Activated naive CD8-positive, alpha-beta T cell treated with anti-CD3 and anti-CD28 coated beads, Interleukin-2, amount 10 ng/mL, durations not matched to agents 7 days and 5 days (primary cell): ENCODE measurements at places on chromosomes 4 and X. TPM values are rescaled to one million over a fixed set of nuclear protein-coding genes. Genes with fewer than 3 reads are reported as not detected.

DNA sequence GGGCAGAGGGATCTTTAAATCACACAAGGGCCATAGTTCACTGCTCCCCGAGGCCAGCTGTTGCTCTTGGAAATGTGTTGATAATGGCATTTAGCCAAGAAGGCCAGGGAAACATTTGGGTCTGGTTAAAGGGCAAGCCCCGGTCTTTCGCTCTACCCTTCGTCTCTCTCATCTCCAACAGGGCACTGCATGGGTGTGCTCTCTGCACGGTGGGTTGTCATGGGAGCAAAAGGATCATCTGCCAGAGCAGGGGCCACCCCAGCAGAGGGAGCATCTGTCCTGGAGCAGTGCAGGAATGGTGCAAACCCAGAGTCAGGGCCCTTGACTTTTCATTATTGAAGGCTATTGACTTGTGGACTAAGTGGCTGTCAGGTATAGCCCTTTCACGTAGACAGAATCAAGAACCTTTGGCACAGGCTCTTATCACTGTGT lies 22.7 kb upstream of the PGRMC2 start:
- DNase-seq: no peak

GRCh38 chr4:153511104-153511503 lies 44.9 kb downstream of the TMEM131L start:
- no peak for DNase-seq

DNA sequence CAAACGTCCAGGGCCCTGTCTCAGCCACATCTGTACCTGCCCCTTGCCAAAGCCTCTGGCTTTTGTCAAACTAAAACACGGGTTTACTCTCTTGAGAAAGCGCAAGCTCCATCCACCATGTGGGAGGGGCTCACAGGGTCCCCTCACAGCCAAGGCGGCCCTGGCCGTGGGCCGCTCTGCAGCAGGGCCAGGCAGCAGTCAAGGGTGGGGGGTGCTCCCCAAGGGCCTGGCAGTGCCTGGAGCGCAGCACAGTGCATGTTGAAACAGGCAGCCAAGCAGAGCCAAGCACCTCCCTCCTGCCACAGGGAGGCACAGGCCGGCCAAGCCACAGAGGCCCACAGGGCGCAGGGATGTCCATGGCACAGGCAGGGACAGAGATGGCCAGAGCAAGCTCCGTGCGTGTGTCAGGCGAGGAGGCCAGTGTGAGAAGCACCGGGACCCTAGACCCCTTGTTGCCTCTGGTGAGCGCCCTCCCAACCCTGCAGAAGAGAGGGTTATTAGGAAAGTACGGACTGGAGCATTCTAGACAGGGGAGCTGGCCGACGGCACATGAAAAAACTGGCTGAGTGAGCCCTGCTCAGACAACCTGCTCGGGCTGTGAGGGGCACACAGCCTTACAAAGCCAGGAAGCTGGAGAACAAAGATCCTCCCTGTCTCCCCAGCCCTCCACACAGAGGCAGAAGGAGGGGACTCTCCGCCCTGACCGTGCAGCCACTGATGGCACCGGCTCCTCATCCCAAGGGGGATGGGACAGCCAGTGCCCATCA lies 39.0 kb downstream of the FAM53A start:
- no peak for DNase-seq

- no peak for DNase-seq
Measured at GRCh38 chr4:89556601-89557305, 249.2 kb upstream of the GPRIN3 start.

- no peak for DNase-seq
Measured at GRCh38 chr4:149881744-149882143, 66.1 kb upstream of the IQCM start.

DCAF4L1 gene
- 0.23 TPM for total RNA-seq

ARSD gene
- 3.6 TPM for total RNA-seq

GRCh38 chr4:7811536-7812191 lies 128.0 kb downstream of the AFAP1 start:
- DNase-seq: no peak
